Progenitor cell of endocrine pancreas (in vitro differentiated cells): ENCODE measurements at places on chromosomes 2 and 18.

- no peak overlapping the region for H3K27ac ChIP-seq
- no peak for DNase-seq
- no peak overlapping the region for H3K4me3 ChIP-seq
- no peaks in the 10 kb centered on the region for H3K27me3 ChIP-seq
- peaks cover 6% of the 10 kb centered on the region for H3K36me3 ChIP-seq
These were observed 57.8 kb downstream of the VIL1 start for GRCh38 chr2:218476676-218477075.

GRCh38 chr18:6145645-6146306 is 250.5 kb upstream of the TMEM200C start:
- no peaks in the 10 kb centered on the region for H3K27me3 ChIP-seq
- H3K36me3 ChIP-seq: no peaks in the 10 kb centered on the region
- no peak for DNase-seq
- H3K4me1 ChIP-seq: peaks cover 11% of the 10 kb centered on the region
- H3K4me3 ChIP-seq: no peak overlapping the region

DNA sequence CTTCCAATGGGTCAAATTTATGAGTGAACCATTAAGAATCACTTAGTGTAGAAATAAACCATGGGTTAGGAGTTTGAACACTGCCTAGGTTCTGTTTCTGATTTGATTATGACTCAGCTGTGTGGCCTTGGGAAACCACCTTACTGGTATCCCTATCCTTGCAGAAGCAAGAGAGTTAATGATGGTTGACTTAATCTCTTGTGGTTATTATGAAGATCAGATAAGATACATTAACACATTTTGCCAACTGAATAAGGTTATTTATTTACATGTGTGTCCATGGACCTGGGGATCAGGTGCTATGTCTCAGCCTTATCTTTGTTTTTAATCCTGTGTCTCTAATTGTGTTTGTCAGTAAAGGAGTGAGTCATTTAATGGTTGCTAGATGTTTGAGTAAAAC is 5.4 kb upstream of the KCNJ13 start:
- H3K27ac ChIP-seq: no peak overlapping the region
- H3K4me1 ChIP-seq: peaks cover 19% of the 10 kb centered on the region
- H3K4me3 ChIP-seq: no peak overlapping the region
- H3K27me3 ChIP-seq: no peaks in the 10 kb centered on the region

DNA sequence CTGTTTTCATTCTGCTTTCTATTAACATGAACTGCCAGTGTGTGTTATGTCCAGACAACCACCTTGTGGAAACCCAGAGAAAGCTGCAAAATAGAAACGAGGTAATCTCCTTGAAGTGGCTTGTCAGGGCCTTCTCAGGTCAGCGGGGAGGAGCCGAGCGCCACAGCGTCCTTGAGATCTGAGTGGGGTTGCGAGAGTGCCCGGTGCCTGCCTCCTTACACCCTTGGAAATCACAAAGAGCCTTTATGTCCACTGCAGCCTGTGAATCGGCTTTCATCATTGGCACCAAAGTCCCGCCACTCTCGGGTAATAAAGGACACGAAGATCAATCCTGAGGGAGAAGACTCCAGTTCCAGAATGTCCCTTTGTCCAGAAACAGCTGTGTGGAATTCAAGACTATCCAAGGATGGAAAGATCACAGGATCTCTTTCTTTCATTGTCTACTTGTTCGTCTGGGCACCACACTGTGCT is 135.2 kb downstream of the HRH4 start:
- H3K27me3 ChIP-seq: peaks cover 10% of the 10 kb centered on the region
- H3K4me1 ChIP-seq: no peaks in the 10 kb centered on the region
- no peak overlapping the region for H3K4me3 ChIP-seq
- H3K36me3 ChIP-seq: no peaks in the 10 kb centered on the region
- H3K27ac ChIP-seq: no peak overlapping the region

DNA sequence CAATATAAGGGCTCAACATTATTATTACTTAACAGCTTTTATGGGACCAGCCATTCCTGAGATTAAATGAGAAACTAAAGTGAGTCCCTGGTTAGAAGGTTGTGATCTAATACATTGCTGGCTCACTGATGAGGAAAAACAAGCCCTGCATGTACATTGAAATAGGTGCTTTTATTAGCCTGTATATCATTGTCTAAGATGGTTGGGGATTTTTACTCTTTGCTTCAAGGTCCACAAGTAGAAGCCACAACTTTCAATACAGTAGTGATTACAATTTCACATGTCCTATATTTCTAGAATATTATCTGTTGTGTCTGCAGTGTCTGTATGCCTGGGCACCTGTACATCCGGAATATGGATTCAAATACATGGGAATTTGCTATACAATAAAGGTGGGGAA is 104.1 kb upstream of the FZD5 start:
- H3K4me3 ChIP-seq: no peak overlapping the region
- peaks cover 1% of the 10 kb centered on the region for H3K36me3 ChIP-seq
- no peak overlapping the region for H3K27ac ChIP-seq
- no peaks in the 10 kb centered on the region for H3K27me3 ChIP-seq
- DNase-seq: no peak

DNA sequence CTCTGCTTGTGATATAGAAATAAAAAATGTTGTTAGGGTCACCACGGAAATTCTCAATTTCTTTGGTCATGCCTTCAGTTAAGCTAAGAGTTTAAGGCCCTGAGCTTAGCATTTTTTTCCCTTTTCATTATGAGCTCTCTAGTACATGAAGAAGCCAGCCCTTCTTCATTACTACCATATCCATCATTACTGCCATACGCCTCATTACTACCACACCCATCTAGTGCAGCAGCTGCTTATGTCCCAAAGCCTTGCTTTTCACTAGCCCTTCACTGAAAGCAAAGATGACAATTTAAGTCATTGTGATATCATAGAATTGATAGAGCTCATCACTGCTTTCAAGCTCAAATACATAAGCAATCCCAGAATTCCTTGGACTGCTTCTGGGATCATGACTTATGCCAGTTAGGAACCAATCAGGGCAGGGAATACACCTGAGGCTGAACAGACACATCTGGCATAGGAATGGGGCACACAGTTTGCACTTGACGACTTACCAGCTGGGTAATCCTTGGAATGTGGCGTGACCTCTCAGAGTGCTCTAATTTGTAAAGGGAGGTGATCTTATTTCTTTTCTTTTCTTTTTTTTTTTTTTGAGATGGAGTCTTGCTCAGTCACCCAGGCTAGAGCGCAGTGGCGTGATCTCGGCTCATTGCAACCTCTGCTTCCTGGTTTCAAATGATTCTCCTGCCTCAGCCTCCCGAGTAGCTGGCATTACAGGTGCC is 40.3 kb downstream of the SOWAHC start:
- H3K4me3 ChIP-seq: no peak overlapping the region
- H3K4me1 ChIP-seq: peaks cover 7% of the 10 kb centered on the region
- DNase-seq: no peak
- no peaks in the 10 kb centered on the region for H3K36me3 ChIP-seq
- H3K27ac ChIP-seq: no peak overlapping the region
- H3K27me3 ChIP-seq: no peaks in the 10 kb centered on the region

DNA sequence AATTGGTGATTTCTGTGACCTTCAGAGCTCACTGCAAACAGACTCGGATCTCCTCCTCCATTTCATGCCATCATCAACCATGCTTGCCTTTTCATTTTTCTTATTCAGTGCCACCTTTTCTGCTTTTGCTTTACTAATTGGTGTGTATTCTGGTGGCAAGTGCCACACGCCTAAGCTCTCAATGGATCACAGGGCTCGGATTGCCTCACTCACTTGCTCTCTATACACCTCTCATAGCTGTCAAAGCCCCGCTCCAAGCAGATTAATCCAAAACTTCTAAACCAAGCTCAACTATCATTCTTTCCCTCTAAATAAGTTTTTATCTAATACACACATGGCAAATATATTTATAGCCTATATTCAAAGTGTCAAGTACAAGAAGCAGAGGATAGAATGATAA is 86.4 kb downstream of the PLEKHM3 start:
- no peak overlapping the region for H3K4me3 ChIP-seq
- no peak for DNase-seq
- H3K27ac ChIP-seq: no peak overlapping the region
- H3K4me1 ChIP-seq: peaks cover 30% of the 10 kb centered on the region

GRCh38 chr2:67845621-67846369 is 217.0 kb downstream of the C1D start:
- H3K4me3 ChIP-seq: peak overlapping the region; percentile 53
- no peaks in the 10 kb centered on the region for H3K27me3 ChIP-seq
- H3K36me3 ChIP-seq: no peaks in the 10 kb centered on the region
- H3K4me1 ChIP-seq: peaks cover 21% of the 10 kb centered on the region
- DNase-seq: no peak

GRCh38 chr18:63319383-63320122 is at the start of gene BCL2:
BCL2 (minus strand) TSS chr18:63319769.
- peak within 1 kb of the TSS; percentile 90 for H3K4me3 ChIP-seq
- no peak for DNase-seq
- H3K4me1 ChIP-seq: peaks cover 18% of the 10 kb centered on the region
- H3K27ac ChIP-seq: peak within 1 kb of the TSS; percentile 97
